CD4-positive, alpha-beta T cell treated with Interleukin-6 at 100 ng/mL for 8 hours (primary cell): ENCODE measurements at places on chromosomes 4 and X.

- DNase-seq = no peak
Measured at GRCh38 chr4:81030061-81030980, at the start of gene BMP3. TSS of gene BMP3 (plus strand) at chr4:81030708. CDS start at chr4:81031285, 577 bp downstream.

DNA sequence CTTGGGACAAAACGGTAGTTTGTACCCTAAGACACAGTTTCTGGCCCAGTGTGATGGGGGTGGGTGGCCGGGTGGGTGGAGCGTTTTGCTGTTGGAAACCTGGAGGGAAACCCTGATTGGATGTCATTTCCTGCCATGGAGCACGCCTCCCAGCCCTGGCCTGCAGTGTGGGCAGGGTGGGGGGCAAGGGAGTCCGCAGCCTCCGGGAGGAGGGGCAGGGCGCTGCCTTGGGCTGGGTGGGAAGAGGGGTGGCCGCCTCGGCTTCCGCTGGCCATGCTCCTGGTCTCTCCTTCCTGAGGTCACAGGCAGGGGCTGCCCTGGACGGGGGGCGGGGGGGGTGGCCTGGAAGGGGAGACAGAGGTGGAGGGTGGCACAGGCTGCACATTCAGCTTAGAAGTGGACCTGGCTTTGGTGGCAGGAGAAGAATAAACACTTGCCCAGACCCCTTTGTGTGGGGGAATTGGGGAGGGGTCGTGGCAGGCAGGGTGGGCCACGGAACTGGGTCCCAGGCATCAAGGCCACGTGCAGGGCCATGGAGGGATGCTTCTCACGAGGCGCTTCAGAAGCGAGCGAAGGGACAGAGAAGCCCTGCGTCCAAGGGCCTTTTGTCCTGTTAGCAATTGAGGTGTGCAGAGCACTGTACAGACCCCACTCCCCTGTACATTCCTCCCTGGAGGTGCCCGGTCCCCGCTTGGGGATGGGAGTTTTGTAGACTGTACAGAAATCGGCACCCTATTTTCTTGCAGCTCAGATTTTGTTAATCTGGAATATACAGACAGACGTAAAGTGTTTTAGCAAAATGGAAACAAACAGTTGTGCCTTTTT, 6.2 kb downstream of the NAT8L start:
- DNase-seq = no peak

GRCh38 chrX:66200050-66200664, 36.1 kb downstream of the HEPH start:
- no peak for DNase-seq

DNA sequence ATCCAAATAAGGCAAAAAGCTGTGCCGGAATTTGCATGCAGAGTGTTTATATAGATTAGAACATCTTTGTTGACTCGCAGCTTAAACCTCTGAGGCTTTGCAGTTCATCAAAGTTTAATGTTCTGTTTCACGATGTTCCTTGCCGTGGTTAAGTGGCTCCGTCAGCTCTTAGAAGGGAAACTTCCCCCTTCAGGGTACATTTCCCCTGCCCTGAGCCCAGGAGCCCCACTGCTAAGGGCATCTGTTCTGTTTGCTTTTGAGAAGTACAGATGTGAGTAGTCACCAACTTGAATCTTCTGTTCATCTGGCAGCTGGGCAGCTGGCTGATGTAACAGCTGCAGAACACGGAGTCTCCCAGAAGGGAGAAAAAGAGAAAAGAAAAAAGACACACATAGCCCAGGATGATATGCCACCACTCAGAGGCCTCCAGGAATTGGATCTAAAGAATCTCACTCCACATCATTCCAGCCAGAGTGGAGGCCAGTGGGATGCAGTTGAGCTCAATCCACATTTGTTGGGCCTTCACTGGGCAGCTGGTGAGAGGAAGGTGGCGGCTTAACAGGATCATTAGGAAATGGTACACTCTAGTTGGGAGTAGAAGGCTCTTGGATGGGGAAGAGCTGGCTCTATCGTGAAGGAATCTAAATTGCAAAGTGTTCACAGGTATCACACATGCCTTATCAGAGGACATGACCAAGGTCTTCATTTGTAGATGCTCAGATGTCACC, 178.7 kb upstream of the RBPJ start:
- DNase-seq = no peak

- DNase-seq = no peak
Measured at GRCh38 chr4:139834981-139835391, 169.4 kb downstream of the MGST2 start.

GRCh38 chr4:15320121-15320678, 107.6 kb upstream of the C1QTNF7 start:
- no peak for DNase-seq
